ENCODE measurements at places on chromosomes 5 and 9.

GRCh38 chr5:458547-459353 is 15.8 kb downstream of the EXOC3 start:
- no peak for DNase-seq

DNA sequence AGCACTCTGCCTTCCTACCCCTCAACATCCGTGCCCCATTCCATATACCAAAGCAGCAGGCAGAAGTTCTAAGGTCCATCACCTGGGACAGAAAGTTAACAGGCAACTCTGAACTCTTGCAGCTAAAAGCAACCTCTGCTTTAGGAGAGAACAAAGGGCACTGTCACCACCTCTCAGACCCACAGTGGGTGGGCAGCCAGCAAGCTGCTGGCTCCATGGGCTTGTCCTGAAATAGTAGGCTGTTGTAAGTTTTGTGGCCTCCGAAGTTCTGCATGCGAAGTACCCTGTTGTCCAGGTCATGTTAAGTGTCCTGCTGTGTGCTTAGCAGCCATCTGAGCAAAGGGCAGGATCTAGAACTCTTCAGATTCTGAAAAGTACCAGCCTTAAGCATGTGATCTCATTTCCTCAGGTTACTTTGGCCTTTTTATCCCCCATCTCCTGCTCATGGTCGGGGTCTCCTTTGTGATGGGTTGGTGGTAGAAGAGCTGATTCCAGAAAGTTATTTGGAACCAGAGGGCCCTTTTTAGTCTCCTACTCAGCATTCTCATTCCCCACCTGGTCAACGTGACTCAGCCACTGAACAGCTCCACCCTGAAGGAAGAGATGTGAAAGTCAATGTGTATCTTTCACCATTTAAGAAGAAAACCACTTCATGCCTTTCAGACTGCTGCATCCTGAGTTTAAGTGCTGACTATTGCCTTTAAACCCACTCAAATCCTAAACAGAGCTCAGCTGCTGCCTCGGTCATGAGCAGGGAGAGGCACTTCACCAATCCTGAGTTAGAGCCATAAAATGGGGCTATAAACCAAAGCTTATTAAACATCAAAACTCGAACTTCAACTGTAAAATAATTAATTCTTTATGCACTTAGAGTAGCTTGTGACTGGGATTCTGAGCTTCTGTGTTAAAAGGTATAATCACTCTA is 121.4 kb downstream of the DPYSL3 start:
- DNase-seq = no peak

GRCh38 chr9:78326564-78326963 is 29.6 kb downstream of the PSAT1 start:
- DNase-seq = peak; percentile 35

GRCh38 chr9:89686126-89686525 is 81.3 kb downstream of the GADD45G start:
- DNase-seq = peak; percentile 41

DNA sequence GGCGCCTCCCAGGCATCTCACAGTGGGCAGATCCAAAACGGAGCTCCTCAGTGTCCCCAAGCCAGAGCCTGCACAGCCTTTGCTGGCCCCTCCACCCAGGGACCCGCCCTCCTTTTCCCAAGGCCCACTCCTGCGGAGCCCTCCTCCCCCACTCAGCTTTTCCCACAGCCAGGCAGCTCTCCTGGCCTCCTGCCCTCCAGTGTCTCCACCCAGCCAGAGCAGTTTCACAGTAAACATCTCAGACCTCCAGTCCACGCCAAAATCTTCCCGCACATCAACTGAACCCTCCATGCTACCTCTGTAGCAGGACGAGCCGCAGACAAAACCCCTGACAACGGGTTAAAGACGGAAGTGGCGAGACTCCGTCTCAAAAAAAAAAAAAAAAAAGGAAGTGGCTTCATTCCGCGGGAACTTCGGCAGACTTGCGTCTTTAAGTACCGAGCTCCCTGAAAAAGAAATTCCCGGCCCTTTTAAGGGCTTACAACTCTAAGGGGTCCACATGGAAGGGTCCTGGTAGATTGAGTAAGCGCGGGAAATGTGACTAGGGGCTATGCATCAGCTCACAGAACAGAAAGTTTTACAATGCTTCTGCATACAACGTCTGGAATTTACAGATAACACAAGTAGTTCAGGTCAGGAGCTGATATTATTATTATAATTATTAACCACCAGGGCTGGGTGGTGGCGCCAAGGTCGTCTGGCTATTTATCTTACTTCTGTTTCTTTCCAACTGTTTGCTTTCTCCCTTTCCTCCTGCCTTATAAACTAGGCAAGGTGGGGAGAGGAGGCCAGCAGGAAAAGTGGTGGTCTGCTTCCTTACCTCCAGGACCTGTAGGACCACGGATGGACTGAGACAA is 11.4 kb upstream of the GRIN1 start:
- DNase-seq = no peak

DNA sequence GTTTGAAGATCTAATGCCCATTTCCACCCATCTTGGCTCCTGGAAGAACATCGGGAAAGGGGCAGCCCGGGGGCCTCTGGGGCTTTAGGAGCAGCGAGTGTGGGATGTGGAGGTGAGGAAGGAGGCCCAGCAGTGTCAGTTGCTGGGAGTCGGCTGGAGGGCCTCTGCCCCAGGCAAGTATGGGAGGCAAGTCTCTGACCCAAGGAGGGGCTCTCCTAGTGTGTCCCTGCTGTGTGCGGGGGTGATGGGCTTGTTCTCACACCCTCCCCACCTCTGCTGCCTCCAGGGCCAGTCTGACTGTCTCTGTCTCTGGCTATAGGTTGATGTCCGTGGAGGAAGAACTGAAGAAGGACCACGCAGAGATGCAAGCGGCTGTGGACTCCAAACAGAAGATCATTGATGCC is 129.7 kb downstream of the DAB2IP start:
- DNase-seq = no peak

DNA sequence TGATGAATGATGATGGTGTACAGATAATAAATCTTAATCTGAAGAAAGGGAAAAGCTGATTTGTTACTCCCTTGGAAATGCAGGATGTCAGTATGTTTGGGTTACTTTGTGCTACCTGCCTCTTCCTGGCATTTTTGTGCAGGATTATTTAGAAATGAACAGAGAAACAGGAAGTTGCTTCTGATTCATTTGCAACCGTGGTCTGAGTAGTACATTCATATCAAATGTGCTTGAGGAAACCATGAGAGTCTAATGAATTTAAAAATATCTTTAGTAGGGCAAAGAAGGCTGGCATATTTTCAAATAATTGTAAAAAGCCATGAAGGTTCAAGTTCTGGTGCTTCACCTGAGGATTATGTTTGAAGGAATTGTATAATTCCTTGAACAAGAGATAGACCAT is 391.6 kb downstream of the TMEM161B start:
- no peak for DNase-seq

- no peak for DNase-seq
Measured at GRCh38 chr9:3014178-3014577, 170.3 kb upstream of the PUM3 start.

GRCh38 chr5:151406322-151406947 is 41.0 kb upstream of the SLC36A1 start:
- no peak for DNase-seq

DNA sequence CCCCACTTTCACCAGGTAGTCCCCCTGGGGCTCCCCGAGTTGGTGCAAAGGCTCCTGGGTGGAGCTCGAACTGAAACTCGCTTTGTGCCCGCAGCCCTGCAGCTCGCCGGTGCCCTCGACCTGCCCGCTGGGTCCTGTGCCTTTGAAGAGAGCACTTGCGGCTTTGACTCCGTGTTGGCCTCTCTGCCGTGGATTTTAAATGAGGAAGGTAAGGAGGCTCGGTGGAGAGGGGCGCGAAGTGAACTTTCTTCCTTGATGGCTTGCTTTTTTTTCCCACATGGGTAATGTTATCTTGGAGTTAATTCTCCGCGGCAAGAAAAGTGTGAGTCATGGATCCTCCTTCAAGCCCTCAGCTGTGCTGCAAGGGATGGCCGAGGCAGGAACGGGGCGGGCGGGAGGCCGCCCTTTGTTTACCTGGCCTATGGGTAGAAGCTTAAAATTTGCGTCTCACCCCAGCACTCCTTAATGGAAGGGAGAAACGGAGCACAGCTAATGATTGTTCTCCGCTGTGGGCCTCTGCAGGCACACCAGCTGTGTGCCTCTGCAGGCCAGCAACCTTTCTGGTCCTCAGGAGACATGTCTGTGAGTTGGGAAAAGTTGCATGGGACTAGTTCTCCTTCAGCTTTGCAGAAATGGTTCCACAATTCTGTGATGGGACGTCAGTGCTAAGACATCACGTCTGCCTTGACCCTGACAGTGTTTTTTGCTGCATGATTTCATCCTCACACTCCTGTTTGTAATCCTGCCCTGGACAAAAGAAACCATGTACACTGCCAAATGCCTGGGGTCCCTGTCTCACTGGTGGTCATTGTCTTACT is 1.1 kb downstream of the MAMDC2 start:
- no peak for DNase-seq

- no peak for DNase-seq
Measured at GRCh38 chr5:129689045-129689444, 58.8 kb upstream of the MINAR2 start.

Data from NCI-H1694 treated with DMSO at 0.1 percent for 48 hours (cell line).